ENCODE measurements at places on chromosomes 16 and 17.

GRCh38 chr17:74343526-74344284 is 17.7 kb downstream of the KIF19 start:
- no peak for DNase-seq

DNA sequence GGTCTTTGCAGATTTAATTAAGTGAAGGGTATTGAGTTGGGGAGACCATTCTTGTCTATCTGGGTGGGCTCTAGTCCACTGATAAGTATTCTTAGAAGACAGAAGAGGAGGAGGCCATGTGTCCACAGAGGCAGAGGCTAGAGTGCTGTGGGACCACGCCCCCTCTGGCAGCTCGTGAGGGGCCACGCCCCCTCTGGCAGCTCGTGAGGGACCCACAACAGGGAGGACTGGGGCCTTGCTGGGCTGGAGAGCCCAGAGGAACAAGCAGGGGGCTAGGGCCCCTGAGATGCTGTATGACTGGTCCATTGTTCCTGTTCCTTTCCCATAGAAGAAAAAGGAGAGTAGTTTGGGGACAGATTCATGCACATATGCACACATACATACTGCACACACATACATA is 106.8 kb downstream of the METRNL start:
- no peak for DNase-seq

DNA sequence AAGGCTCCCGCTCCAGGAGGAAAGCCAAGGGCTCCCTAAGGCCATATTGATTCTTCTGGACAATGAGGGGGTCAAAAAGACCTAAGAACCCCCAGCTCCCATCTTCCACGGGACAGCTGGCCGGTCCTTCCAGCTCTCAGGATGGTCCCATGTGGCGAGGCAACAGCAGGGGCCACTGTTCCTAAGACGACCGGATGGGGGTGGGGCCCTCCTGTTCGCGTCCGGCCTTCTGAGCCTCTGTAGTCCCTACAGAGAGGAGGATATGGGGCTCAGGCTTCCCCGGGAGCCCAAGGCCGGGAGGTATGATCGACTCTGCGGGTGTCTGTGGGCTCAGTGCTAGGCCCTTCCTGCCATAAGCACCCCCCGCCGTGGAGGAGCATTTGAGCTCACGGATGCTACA is 6.0 kb upstream of the DCXR start:
- no peak for DNase-seq

- no peak for DNase-seq
Observed at GRCh38 chr17:16987066-16987829, 15.3 kb upstream of the TNFRSF13B start.

GRCh38 chr16:11350921-11351335 is 5.7 kb downstream of the RMI2 start:
- no peak for DNase-seq

DNA sequence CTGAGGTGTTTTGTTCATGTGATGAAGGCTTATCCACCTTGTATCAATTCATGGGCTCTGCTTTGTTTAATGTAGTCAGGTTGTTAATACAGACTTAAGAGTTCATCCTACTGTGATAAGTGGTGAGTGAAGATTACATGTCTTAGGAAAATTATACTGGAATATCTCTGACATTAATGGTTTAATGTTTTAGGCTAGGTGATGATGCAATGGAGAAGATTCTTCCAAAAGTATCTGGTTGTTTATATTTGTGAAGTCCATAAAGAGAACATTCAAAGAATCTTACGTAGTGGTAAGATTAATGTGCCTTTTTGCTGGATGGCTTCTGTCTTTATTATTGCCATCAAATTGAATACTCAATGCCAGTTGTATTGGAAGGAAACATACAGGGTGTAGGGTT is 236.4 kb downstream of the BCAS3 start:
- DNase-seq, result no peak

DNA sequence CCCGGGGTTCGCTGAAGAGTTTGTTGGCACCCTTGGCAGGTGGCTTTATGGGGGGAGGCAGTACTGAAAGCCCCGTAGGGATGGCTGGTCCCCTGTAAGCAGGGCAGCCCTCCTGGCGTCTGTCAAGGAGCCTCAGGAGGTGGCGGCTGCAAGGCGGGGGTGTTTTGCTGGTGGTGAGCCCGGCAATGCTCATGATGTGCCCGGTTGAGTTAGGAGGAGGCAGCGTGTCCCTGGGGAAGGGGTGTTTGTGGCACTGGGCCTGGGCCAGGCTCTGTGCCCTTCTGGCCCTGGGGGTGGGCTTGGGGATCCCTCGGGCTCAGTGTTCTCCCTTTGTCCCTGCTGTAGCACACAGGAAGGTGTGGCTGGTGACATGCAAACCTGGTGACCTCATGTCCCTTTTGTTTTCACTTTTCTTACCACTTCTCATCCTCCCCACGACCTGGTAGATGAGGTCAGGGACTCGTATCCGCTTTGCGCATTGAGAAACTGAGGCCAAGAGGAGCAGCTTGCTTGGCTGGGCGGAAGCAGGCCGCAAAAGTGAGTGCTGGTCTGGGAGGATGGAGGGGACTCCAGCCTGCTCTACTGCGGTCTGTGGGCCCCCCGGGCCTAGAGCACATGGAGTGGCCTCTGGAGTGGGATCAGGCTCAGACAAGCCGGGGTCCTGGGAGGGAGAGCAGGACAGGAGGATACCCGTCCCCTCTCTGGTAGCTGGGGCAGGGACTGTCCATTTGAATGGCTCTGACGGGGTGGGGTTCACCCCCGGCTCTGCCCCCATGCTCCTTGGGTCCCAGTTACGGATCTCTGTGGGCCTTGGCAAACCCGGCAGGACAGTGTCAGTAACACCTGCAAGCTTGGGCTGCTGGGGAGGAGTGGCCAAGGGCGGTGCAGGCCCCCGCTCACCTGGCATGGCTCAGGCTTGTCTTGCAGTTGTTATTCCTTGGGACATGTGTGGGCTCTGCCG is 2.2 kb downstream of the SNN start:
- no peak for DNase-seq

GRCh38 chr17:57290981-57291380 is 34.7 kb downstream of the MSI2 start:
- no peak for DNase-seq
